ENCODE measurements at places on chromosomes 12 and 14.

- DNase-seq = no peak
- no peak overlapping the region for H3K4me3 ChIP-seq
- no peaks in the 10 kb centered on the region for H3K36me3 ChIP-seq
- H3K27ac ChIP-seq = no peak overlapping the region
- H3K4me1 ChIP-seq = no peaks in the 10 kb centered on the region
Observed at GRCh38 chr12:46292754-46293402, 24.0 kb upstream of the SLC38A1 start.

- H3K4me1 ChIP-seq = no peaks in the 10 kb centered on the region
- no peaks in the 10 kb centered on the region for H3K27me3 ChIP-seq
- DNase-seq = no peak
- no peak overlapping the region for H3K27ac ChIP-seq
- H3K36me3 ChIP-seq = no peaks in the 10 kb centered on the region
- no peak overlapping the region for H3K4me3 ChIP-seq
Observed at GRCh38 chr12:16691624-16692023, 85.7 kb upstream of the LMO3 start.

DNA sequence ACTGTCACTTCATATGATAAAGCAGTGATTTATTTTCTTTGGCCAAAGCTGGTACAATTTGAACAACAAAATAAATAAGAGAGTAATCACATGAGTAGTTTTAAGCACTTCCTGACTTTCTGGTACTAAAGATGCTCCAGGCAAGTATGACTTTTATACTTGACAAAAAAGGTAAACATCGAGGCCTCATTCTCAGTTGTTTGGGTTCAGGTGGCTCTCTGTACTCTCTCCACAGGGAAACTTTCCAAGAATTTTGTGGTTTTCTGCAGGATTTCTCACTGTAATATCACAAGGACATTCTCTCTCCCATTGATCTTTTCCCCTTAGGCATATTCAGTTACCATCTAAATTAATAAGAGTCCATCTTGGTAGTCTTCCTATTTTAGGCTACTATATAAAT, 26.6 kb upstream of the KCNC2 start:
- H3K4me3 ChIP-seq = no peak overlapping the region
- no peak for DNase-seq
- no peak overlapping the region for H3K27ac ChIP-seq
- H3K4me1 ChIP-seq = no peaks in the 10 kb centered on the region

DNA sequence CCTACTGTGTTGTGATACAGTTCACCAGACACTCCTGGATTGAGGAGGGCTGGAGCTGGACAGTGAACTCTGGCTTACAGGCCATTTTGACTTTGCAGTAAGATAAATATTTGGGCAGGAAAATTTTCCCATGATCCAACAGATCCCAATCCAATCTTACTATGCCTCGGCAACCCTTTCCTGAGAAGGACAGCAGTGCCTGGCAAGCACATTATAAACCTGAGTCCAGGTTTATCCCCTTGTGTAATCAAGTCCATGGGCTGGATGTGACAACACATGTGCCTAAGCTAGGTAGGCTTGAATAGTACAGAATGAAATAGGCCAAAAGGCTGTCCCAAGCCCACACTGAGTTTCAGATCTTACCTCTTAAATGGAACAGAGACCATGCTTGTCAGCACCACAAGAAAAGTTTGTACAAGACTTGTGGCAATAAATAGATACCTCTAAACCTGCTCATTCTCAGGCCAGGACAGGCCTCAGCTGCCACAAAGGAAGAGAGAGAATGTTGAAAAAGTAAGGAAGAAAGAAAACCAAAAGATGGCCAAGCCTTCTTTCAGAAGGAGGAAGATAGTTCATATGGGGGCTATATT, 34.9 kb downstream of the CREBL2 start:
- H3K4me3 ChIP-seq = no peak overlapping the region
- peaks cover 31% of the 10 kb centered on the region for H3K36me3 ChIP-seq
- H3K27me3 ChIP-seq = no peaks in the 10 kb centered on the region
- no peak overlapping the region for H3K27ac ChIP-seq
- DNase-seq = no peak

GRCh38 chr14:74400031-74400685, 25.9 kb downstream of the SYNDIG1L start:
- no peak overlapping the region for H3K4me3 ChIP-seq
- H3K27me3 ChIP-seq = peaks cover 3% of the 10 kb centered on the region
- DNase-seq = no peak
- no peaks in the 10 kb centered on the region for H3K36me3 ChIP-seq

DNA sequence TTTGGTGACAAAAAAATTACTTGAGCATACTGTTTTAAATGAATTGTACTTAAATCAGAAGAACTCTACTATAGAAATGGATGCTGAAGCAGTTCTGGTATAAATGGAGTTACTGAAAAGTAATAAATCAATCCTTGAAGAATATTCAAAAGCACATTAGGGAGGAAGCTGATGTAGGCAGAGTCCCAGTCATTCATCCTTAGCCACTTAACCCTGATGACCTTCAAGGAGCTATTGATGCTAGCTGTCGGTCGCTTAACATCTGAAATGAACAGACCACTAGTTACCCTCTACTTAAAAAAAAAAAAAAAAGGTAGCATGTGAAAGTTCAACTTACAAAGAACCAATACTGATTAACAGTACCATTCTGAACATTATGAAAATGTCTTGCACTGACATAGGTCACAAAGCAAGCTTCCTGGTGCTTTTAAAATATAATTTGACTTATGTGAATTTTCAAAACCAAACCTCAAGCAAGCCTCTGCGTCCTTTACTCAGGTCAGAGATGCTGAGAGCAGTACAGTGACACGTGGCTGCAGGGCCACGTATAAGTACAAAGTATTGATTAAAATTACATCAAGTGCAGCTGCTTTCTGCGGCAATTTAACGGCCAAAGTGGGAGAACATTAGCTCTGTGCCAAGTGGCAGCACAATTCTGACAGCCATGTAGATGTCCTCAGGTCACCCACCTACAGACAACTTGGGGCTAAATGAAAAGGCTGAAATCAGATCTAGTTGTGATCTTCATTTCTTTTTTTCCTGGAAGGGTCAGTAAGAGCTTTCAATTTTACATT, 18.1 kb downstream of the PPM1H start:
- H3K36me3 ChIP-seq = no peaks in the 10 kb centered on the region
- H3K27ac ChIP-seq = no peak overlapping the region
- no peaks in the 10 kb centered on the region for H3K4me1 ChIP-seq
- no peak overlapping the region for H3K4me3 ChIP-seq
- DNase-seq = no peak
